LoVo (cell line): ENCODE measurements at places on chromosomes 13 and 19.

DNA sequence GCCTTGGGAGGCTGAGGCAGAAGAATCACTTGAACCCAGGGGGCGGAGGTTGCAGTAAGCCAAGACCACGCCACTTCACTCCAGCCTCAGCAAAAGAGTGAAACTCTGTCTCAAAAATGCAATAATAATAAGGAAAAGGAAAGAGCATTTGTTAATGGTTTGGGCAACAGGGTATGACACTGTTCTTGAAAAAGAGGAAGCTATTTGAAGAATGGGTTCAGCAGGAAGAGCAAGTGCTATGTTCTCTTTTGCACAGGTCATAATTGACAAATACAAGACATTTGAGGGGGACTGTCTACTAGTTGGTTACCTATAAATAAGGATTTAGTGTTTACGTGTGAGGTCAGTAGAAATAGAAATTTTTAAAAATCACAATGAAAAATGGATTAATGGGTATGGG is 218.3 kb downstream of the DCT start:
- no peak for DNase-seq

DNA sequence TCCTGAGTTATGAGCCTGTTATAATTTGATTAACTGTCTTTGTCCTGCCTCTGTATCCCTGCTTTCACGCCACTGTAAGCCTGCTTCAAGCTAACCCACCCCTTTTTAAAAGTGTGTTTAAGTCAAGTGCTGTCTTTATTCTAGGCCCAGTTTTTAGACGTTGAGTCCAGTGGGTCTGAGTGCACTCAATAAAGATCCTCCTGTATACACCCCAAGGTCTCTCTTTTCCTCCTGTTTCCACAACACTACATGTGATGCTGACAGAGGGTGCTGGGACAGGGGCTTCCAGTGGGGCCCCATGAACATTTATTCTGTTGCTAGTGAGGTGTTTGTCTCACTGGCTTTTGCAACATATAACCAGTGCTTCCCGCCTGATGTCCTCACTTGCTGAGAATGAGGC is 6.7 kb upstream of the F2RL3 start:
- no peak for DNase-seq

GRCh38 chr13:44050450-44051063 is 170.9 kb downstream of the LACC1 start:
- DNase-seq, result peak; percentile 58

DNA sequence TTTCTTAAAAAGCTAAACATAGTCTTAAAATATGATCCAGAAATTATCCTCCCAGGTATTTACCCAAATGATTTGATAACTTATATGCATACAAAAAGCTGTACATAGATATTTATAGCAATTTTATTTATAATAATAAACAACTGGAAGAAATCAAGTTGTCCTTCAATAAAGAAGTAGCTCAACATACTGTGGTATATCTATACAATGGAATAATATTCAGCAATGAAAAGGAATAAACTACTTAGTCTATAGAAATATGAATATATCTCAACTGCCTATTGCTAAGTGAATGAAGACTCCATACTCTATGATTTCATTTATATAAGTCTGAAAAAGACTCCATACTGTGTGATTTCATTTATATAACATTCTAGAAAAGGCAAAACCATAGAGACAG is 47.1 kb upstream of the SLAIN1 start:
- no peak for DNase-seq

- DNase-seq, result no peak
Measured at GRCh38 chr13:24540236-24541126, 27.9 kb upstream of the PARP4 start.

- no peak for DNase-seq
Measured at GRCh38 chr13:32938314-32938713, 77.9 kb upstream of the KL start.

DNA sequence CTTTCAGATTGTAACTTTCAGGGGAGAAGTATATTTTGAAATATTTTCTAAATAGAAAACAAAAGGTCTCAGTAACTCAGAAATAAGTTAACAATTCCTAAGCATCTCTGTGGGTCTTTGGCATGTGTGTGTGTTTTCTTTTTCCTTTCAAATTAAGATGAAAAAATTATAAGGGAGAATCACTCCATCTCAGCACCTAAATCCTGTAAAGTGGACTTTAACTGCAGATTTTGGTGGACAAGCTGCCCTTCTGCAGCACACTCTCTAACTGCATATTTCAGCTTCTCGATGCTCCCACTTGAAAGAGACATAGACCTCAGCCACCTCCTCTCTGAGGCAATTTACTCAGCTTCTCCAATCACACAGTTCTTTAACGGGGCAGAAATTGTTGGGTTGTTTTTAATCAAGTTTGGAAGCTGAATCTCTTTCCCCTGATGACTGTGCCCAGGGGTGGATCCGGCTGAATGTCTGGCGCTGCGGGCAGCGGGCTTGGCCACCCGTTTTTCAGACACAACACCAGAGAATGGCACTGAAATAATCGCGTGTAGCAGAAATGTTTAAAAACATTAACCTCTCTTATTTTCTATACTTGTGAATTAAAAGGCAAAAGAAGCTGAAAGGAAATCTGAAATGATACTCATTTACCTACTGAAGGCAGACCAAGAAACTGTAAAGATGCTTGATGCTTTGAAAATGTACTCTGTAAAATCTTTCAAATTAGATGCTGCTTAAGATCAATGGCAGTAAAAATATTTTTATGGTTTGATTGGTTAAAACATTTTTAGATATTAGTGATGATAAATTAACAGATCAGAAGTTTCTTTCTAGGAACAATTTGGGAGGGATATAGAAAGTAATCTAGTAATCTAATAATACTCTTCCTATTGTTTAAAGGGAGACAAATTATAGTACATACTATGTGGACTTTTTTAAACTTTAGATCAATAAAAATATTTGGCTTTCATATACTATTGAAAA is 12.4 kb downstream of the ZIC2 start:
- DNase-seq, result no peak

DNA sequence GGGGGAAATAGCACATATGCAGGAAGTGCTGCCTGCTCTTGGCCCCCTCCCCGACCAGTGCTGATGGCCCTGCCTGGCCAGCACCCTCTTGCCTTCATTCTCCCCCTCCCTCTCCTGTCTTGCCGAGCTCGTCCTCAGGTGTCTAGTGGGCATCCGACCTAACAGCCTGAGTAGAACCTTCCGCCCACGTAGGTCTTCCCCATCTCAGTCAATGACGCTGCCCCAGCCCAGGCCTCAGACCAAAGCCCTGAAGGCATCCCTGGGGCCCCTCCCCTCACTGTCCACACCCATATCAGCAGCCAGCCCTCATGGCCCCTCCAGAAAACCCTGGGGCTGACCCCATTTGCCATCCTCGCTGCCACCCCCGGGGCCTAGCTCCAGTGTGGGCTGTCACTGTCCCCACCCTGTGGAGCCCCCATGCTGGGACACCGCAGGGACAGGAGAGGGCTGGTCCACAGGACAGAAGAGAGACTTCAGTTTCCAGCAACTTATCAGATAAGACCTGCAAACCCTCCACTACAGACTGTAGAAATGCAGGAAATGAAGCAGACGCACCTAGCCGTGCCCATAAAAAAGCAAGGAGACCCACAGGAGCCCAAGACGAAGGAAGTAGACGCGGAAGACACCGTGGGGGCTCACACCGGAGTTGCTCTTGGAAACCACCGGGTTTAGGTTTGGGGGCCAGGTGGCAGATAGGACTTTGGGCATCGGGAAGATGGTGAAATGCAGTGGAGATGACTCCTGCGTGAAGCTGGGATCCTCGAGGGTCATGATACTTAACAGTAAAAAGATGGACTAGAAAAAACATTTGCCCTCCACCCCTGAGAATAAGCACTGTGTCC is 38.3 kb downstream of the AP1M1 start:
- no peak for DNase-seq

GRCh38 chr13:49936968-49937273 is 781 bp upstream of the SPRYD7 start:
- no peak for DNase-seq

GRCh38 chr13:39809466-39809865 is 154.0 kb downstream of the COG6 start:
- DNase-seq, result no peak

- peak; percentile 74 for DNase-seq
Measured at GRCh38 chr19:16160943-16161560, 12.3 kb downstream of the CIB3 start.

DNA sequence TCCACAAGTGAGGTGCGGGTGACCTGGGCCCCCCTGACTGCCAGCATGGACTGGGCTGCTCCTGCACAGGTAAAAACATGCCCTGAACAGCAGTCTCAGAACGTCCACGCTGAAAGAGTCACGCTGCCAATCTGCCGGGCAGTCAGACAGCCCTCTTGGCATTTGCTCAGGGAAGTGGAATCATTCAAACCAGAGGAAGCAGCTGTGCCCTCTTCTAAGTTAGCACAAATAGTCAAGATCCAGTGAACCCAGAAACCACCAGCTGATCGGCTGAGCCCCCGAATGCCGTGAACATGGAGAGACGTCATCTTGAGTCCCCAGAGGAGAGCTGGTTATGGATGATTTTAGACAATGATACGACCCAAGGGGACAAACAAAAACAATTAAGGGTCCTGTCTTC is 34.4 kb downstream of the KLF2 start:
- no peak for DNase-seq

DNA sequence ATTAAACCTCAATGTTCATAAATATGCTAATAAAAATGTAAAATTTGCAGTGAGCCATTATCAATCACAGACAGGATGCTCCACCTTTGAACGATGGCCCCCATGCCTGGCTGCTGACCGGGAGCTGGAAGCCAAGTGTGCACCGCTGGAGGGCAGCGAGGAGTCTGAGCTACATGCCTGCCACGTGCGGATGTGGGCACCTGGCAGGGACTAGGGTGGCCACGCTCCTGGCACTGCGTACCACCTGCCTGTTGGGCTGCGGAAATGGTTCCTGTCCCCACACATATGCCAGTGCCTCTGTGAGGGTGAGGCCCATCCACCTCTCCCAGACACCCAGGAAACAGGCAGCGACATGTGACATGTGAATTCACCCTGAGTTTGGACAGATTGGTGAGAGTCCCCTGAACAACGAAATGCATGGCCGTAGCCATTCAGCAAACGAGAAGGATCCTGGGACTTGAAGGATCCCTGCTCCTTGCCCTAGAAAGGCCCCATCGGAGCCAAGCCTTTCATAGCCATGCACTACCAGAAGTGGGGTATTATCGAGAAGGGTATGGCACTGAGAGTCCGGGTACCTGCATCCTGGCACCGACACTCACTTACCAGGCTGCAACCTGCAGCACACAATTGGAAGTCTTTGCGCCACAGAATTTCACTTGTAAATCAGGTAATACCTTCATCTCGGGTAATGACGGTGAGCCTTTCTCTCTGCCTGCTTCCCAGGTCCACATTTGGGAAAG is 35.8 kb downstream of the TSHZ3 start:
- no peak for DNase-seq

DNA sequence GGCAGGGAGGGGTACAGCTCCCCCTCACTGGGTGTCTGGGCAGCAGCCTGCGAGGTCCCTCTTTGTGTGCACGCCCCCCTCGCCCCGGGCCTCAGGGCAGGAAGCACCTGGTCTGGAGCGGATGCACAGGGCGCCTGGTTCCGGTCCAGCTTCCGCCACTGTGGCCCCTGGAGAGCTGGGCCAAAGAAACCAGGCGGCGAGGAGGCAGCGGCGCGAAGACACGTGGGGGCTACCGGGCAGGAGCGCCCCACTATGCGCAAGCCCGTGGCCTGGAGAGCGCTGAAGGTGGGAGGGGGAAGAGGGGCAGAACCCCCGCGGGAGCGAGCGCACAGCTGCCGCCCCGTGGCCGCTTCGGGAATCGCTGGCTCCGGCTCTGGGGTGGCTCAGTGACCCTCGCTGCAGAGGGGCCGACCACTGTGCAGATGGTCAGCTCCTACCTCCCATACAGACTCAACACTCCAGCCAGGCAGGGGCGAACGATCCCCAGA is 1.7 kb upstream of the LYL1 start:
- no peak for DNase-seq

- DNase-seq, result no peak
Measured at GRCh38 chr19:6772028-6772865, at the start of gene VAV1. TSS of gene VAV1 (plus strand) at chr19:6772708. CDS start at chr19:6772808, 100 bp downstream.

- DNase-seq, result no peak
Measured at GRCh38 chr19:19744641-19745040, 11.7 kb upstream of the ZNF14 start.

GRCh38 chr19:12672744-12673143 is 6.1 kb downstream of the WDR83 start:
- no peak for DNase-seq

GRCh38 chr13:87954091-87954490 is 282.9 kb downstream of the SLITRK5 start:
- no peak for DNase-seq

GRCh38 chr19:38959618-38960017 is 15.9 kb downstream of the FBXO17 start:
- no peak for DNase-seq
